Chondrocyte (in vitro differentiated cells): ENCODE measurements at places on chromosomes 7 and 10. TPM values are rescaled to one million over a fixed set of nuclear protein-coding genes. Genes with fewer than 3 reads are reported as not detected.

The CARD11 gene
- total RNA-seq: 0.39 to 1.8 TPM (median 1.7 TPM) in 3 replicates

The KCNMA1 gene
- total RNA-seq: 76.1 to 87.6 TPM (median 86.7 TPM) in 3 replicates

The GPR37 gene
- 1.6 to 3.2 TPM (median 2.2 TPM) in 3 replicates for total RNA-seq

The SH2B2 gene
- 2.3 to 4.1 TPM (median 2.6 TPM) in 3 replicates for total RNA-seq

The GCK gene
- 0.31 to 0.44 TPM (median 0.37 TPM) in 3 replicates for total RNA-seq

The AKR1C1 gene
- total RNA-seq: 1.3 to 1.8 TPM (median 1.7 TPM) in 3 replicates

The GLI3 gene
- total RNA-seq: 11.7 to 37.8 TPM (median 12.1 TPM) in 3 replicates
